Activated CD4-positive, alpha-beta T cell treated with anti-CD3 and anti-CD28 coated beads, Interleukin-2, amount 10 ng/mL, durations not matched to agents 7 days and 5 days (primary cell): ENCODE measurements at places on chromosomes 11 and 22.

DNA sequence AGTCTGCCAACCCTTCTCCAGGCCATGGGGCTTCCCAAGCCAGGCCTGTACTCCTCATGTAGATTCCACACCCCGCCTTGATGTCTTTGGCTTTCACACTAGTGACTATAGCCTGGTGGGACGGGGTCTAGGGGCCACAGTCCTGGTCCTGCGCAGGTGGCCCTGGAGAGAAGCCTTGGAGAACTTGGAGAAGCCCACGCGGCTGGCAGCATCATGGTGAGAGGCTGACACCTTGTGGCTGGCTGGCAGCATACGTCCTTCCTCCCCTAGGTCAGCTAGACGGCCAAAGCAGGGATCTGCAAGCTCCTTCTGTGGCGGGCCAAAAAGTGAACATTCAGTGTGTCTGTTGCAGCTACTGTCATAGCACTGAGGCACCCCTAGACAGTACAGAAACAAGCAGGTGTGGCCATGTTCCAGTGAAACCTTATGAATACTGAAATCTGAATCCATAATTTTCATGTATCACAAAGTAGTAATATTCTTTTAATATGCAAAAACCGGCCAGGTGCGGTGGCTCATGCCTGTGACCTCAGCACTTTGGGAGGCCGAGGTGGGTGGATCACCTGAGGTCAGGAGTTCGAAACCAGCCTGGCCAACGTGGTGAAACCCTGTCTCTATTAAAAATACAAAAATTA lies 42.0 kb downstream of the FAM83F start:
- peak; percentile 59 for DNase-seq

GRCh38 chr11:33606762-33607161 lies 93.9 kb downstream of the C11orf91 start:
- DNase-seq, result no peak

DNA sequence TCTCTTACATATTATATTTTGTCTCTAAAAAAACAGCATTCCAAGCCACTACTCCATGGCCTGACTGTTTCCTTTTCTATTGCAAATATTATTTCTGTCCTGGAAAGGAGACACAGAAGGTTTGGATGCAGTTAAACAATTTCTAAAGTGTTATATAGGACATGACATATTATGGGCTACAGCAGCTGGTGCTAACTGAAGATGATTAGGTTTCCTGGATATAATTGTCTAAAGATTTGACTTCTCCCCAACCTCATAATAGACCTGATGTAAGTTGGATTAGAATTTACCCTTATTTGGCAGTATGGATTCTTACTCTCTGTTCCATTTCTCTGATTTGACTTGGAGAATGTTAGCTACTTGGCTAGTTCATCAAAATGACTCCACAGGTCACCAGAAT lies 90.2 kb downstream of the BBOX1 start:
- no peak for DNase-seq

GRCh38 chr11:65903068-65903481 lies 2.9 kb upstream of the FOSL1 start:
- DNase-seq, result no peak

DNA sequence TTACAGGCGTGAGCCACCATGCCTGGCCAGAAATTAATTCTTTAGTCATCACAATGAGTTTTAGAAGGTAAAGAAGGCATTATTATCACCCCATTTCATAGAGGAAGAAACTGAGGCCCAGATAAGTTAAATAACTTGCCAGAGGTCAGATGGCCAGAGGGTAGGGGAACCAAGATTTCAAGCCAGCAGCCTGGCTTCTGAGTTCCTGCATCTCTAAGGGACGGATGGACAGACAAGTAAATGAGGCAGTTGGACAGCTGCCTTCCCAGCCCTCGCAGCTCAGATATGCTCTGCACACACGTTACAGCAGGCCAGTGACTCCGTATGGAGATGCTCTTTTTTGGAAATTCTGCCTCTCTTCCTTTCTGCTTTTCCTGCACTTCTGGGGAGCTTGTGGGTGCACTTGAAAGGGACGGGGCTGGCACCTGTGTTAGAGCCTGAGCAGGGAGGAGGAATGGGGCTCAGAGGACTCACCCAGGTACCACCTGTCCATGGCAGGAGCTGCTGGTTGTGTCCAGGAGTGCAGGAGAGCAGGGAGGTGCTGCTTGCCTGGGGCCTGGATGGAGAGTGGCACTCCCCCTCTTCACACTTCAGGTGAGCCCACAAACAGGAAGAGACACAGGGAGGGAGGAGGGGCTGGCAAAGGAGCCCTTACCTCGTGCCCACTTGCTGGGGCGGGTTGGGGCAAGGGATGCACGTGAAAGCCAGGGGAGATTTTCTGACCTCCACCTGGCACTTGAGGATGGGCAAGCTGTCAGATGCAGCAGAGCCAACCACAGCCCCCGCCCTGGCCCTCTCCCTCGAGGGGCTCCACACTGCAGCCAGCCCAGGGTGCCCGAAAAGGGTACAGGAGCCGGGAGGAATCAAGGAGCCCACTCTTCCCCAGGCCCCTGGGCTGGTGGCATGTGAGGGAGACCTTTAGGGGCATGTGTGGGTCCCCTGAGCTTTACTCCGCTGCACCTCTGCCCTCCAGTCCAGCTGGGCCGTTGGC lies 3.3 kb upstream of the FXYD2 start:
- DNase-seq, result no peak

- DNase-seq, result no peak
Observed at GRCh38 chr11:117482881-117483280, 155.2 kb downstream of the CEP164 start.

DNA sequence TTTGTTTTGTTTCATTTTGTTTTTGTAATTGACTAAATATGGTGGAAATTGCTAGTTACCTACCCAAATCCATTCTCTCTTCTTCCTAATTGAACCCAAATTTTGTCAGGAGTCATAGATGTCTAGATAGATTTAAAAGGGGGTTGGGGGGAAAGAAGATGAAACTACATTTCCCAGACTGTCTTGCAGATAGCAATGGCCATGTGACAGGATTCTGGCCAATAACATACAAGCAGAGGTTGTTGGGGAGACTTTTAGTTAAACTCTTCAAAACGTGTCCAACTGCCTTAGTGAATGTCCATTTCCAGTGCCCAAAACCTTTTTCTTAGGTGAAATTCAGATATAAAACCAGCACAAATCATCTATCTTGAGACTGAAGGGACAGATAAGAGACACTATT lies 583.9 kb upstream of the API5 start:
- DNase-seq, result no peak
